ENCODE measurements at places on chromosomes 13 and 19.

GRCh38 chr19:13938301-13939064 is at the start of gene PODNL1:
Gene PODNL1 (minus strand): TSS chr19:13938417. CDS start chr19:13938181, 236 bp downstream.
- no peak for DNase-seq

GRCh38 chr13:78030341-78030896 is 111.8 kb upstream of the EDNRB start:
- no peak for DNase-seq

GRCh38 chr13:73754727-73755292 is 379.4 kb downstream of the KLF12 start:
- peak; percentile 41 for DNase-seq

- DNase-seq: no peak
Measured at GRCh38 chr13:63699948-63700347, 2284.3 kb upstream of the PCDH20 start.

DNA sequence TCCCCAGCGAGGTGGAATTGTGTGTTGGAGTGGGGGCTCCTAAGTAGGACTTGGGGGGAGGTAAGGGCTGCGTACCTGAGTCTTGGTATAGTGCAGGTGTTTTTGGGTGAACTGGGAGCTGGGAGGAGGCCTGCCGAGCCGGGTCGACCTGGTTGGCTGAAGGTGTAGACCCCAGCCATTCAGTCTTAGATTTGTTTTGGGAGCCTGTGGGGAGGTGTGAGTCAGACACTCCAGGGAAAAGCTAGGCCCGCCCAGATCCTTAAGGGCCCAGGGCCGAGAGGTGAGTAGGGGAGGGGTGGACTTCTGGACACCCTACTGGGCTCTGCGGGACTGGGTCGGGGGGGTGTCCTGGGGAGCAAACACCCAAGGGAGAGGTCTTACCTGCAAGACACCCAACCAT is 935 bp downstream of the CRB3 start:
- DNase-seq: no peak

DNA sequence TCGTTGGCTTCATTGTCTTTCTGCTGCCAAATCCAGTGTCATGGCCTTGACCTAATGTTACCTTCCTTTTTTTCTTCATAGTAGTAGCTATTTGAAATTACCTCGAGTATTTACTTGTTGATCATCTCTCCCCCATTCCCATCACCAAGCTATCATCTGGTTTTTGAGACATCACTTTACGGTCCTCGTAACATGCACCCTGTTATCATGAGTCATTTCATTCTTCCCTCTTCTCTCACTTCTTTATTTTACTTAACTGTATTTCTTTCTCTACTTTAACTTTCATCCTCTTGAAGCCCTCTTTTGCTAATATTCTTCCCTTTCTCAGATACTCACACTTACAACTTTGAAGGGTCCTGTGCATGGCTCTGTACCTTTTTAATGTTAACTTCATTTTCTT is 31.8 kb downstream of the TPP2 start:
- no peak for DNase-seq
